ENCODE measurements at places on chromosomes 7 and 10.
A peak's percentile ranks its signal among the peaks of the same experiment; 100 is the strongest.

- DNase-seq, result no peak
These were observed 185.6 kb downstream of the ANK3 start for GRCh38 chr10:60203993-60204618.

- no peak for DNase-seq
These were observed 91.6 kb downstream of the MYOF start for GRCh38 chr10:93390306-93391090.

- peak; percentile 59 for DNase-seq
These were observed 57.4 kb downstream of the NEUROG3 start for GRCh38 chr10:69515699-69516259.

DNA sequence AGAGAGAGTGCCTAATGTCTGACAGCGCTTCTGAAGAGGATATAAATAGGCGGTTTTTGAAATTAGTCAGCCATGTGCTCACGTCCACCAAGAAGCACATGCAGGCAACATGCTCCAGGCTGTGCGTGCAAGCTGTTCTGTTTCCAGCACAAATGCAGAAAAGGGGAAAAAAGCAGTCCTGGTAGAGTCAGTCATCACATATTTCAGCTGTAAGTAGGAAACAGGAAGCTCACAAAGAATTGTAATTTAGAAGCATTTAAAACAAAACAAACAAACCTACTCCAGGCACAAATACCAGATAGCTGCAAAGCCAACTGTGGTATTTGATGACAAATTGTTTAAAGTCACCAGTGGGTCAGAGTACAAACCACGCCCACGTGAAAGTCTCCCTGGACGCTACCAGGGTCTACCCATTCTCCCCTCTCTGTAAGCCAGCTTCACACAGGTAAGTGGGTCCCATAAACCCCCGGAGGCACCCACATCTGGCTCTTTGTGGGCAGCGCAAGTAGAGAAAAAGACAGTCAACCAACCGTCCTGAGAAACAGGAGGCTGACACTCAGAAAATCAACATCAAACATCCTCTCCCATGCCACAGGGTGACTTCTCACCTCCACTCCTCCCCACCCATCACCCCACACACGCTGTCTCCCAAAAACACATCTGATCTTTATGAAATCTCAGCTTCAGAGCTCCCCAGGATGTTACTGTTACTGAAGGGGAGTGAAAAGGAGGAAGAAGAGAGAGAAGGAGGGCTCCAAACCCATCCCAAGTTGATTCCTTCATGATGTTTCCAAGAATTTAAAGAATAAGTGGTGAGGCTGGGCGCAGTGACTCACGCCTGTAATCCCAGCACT, 186.4 kb downstream of the FAM107B start:
- DNase-seq, result no peak

DNA sequence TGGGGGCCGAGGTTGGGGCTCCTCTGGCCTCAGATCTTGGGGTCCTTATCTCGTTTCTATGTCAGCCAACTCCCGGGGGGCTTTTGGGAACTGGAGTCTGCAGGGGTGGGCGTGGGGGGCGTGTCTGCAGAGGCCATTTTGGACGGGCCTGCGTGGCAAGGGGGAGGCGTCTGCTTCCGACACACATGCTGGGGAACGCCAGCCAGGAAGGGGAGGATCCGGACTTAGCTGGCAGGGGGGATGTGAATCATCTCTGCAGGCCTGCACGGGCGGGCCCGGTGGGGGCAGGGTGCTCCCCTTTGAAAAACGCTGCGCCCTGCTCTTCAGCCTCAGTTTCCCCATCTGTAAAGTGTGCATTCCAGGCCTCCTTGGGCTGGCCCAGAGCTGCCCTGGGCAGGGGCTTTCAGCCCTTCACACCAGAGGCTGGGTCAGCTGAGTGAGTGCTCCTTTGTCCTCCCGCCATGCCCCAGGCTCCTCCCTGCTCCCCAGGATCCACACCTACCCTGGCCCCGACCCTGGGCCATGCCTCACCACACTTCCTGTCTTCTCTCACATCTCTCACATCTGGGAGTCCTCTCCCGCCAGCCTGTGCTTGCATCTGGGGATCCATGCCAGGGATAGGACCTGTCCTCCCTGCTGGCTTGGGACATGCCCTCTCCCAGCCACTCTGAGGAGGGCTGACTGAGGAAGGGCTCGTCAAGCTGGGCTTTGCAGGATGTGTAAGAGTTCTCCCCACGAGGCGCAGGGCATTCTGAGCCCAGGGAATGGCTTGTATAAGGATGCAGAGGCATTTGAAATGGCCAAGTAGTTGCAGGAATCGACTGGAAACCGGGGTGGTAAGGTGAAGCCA, 172.6 kb upstream of the TNRC18 start:
- DNase-seq, result peak; percentile 30

- DNase-seq, result no peak
These were observed 2.9 kb upstream of the NRAP start for GRCh38 chr10:113666682-113667252.

- no peak for DNase-seq
These were observed 19.8 kb downstream of the CNTNAP2 start for GRCh38 chr7:146136357-146136875.

DNA sequence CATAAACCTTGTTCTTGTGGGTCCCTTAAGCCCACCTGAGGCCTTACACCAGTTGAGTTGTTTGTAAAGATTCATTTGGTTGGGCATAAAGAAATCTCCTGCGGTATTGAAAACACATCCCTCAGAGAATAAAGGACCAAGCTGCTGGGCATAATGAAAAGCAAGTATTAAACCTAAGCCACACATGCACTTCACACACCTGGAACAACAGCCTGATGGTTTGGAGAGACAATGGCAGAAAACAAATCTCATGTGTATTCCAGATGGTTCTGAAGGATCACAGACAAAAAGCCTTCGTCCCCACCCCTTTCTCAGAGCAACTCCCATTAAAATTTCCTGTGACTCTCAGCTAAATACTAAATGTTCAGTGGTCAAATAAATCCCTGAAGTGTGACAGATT, 44.2 kb downstream of the FEZF1 start:
- DNase-seq, result no peak

GRCh38 chr10:72951760-72952159, 2.8 kb downstream of the PLA2G12B start:
- DNase-seq, result no peak

DNA sequence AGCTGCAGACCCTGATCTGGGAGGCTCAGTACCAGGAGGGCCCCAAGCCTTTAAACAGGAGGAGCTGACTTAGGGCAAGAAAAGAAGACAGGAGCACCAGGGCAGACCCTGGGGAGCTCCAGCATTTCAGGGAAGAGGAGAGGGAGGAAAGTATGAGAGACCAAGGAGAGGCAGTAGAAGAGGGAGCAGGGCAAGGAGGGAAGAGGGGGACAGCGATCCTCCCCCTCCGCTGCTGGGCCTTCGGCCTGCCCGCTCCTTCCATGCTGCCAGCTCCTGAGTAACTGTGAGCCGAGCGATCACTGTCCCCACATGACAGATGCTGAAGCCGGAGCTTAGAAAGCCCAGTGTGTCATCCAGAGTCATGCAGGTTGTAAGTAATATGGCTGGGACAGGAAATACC, 65.9 kb downstream of the ALOX5 start:
- DNase-seq, result no peak

DNA sequence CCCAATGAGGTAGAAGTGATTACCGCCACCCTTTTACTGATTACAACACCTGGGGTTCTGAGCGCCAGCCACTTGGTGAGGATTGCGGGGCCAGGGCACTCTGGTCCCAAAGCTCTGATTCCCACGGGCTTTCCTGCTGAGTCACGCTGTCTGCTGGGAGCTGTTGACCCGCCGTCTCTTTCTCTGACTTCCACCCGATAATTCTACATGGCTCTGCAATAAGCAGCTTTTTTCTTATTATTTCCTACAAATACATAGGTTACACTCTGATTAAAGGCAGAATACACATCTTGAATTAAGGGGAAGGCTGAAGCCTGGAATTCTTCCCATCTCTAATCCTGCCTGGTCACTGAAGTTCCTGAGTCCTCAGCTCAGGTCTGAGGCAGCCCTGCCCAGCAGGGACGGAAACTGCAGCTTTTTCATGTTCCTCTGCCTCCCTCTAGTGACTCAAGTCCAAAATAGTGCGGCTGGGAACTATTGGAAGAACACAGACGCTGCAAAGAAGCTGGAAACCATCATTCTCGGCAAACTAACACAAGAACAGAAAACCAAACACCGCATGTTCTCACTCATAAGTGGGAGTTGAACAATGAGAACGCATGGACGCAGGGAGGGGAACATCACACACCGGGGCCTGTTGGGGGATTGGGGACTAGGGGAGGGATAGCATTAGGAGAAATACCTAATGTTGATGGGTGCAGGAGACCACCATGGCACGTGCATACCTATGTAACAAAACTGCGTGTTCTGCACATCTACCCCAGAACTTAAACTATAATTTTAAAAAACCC, 178.3 kb downstream of the PRKCQ start:
- peak; percentile 80 for DNase-seq

DNA sequence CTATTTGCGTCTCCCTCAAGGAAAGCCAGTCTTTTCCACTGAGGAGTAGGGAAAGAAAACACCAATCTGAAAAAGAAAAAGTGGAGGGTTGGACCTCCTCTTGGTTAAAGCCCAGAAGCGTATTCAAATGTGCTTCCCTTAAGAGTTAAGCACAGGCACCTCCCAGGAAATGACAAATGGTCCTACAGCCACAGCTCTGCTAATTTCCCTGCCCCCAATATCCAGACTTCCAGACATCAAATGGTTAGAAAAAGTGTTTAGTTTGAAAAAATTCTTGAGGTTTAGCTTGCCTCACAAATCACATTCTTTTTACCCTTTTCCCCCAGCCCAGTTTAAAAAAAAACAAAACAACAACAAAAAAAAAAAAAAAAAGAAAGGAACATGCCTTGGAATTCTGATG, 19.0 kb upstream of the COL1A2 start:
- DNase-seq, result no peak

- no peak for DNase-seq
These were observed 133.7 kb downstream of the SLC25A13 start for GRCh38 chr7:96188174-96188581.

DNA sequence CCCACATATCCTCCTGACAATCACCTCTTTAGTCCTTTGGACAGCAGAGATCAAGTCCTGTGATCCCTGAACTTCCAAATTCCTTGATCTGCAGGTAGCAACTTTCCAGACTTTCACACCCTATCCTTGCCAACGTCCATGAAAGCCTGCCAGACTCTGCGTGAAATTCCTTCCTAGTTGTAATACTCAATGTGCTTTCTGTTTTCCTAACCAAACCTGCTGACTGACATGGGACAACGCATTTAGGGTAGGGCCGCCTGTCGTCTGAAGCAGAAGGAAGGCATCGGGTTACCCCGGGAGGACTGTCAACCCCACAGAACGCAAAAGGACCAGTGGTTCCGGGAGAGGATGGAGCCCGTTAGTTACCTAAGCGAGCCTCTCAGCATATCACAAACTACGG, 23.9 kb downstream of the ITGA8 start:
- DNase-seq, result no peak

- DNase-seq, result no peak
These were observed 93.5 kb downstream of the NRP1 start for GRCh38 chr10:33240931-33241330.

GRCh38 chr7:112981966-112982365, 104.7 kb downstream of the GPR85 start:
- no peak for DNase-seq

- no peak for DNase-seq
These were observed 12.2 kb downstream of the DGKI start for GRCh38 chr7:137834552-137834951.

DNA sequence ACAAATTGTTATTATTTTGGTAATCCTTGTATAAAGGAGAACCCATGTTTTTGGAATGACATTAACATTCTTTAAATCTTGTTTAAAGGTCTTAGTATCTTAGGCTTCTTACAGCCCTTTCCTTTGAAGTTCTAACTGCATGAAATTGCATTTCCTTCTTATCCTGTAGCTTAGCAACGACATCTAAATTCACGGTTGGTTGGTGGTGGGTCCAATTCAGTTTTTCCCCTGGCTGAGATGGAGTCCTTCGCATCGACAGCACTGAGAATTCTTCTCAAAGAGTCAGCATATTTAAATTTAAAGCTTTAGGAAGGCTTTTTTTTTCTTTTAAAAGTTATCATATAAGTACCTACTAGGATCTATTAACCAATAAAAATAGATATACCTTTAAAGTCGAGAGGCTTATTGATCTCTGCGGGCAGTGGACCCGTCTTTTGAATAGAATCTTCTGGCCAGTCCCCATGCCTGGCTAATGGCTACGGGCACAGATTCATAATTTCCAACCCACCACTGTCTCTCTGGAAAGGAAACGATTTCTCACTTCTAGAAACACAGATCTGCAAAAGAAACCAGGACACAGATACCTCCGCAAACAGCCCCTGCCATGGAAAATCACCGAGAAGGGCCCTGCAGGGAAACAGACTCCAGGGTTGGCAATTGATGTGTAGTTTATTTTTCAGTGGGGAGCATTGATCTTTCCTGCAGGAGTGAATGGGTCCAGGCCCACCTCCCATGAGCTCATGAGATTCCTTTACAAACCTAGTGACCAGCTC, 63.4 kb downstream of the RAMP3 start:
- DNase-seq, result no peak

Data from prostate gland (tissue), 2 donors.